Non-pigmented ciliary epithelial cell (primary cell): ENCODE measurements at places on chromosomes 6 and 20.

DNA sequence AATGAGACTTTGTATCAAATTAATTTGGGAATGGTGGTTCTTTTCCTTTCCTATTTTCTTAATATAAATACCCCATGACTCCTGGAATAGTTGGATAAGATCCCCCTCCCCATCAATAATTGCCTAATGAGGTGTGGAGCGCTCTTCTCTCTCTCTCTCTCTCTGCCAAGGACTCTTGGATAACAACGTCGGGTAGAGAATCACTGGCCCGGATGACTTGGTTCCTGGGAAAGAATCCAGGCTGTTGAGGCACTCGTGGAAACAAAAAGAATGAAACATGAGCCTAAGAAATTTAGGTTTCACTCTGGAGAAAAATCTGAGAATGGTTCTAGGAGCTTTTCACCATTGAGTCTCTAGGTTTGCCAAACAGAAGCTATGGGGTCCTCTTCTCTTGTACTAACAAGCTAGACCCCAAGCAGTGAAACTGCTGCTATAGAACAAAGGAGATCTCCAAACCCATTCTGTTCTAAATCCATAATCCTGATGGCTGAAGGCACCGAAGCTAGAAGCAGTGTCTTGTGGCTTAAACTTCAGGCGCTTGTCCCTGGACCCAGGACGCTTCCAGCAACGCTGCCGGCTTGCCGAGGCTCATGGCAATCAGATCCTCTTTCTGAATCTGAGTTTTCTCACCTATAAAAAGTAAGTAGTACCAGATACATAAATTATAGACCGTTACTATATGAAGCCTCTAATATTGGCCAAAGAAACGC, 241.6 kb upstream of the BTBD3 start:
- no peak for DNase-seq

- DNase-seq = no peak
Observed at GRCh38 chr6:152309648-152310047, 327.5 kb downstream of the SYNE1 start.

DNA sequence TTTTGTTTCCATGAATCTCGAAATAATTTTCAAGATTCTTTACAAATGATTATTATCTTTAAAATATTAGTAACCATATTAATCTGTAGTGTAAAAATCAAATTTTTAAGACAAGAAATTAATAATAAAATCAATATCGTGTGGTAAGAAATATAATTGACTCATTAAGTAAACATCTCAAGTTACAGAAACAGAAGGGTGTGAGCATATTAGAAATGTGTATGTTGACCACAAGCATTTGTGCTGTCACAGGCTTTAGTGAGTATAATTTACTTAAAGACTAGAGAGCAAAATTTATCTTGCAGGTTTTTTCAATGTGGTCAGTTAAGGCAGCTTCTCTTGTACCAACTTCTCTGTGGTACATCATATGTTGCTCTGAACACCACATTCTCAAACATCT, 566.5 kb upstream of the IRAK1BP1 start:
- DNase-seq = peak; percentile 10

GRCh38 chr6:121806116-121806515, 370.7 kb downstream of the GJA1 start:
- DNase-seq = no peak

GRCh38 chr6:15423286-15423993, 177.6 kb downstream of the JARID2 start:
- no peak for DNase-seq

- DNase-seq = no peak
Observed at GRCh38 chr20:37131486-37131885, 35.7 kb upstream of the RBL1 start.

DNA sequence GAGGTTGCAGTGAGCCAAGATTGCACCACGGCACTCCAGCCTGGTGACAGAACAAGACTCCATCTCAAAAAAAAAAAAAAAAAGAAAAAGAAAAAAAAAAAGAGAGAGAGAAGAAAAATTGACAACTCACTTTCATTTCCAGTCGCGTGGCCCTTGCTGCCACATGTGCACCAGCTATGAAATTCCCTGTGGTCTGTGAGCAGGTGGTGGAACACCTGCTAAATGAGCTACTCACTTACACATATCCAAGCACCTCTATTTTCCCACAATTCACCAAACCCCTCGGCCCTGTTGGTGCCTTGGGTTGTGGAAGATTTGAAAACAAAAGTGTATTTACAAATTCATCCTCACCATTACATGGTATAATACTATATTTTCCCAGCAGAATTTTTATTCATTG, 105.2 kb upstream of the ASF1A start:
- DNase-seq = no peak

GRCh38 chr6:4756247-4756646, 20.0 kb upstream of the CDYL start:
- DNase-seq = no peak

- DNase-seq = no peak
Observed at GRCh38 chr6:75368864-75369402, 84.3 kb upstream of the TMEM30A start.

DNA sequence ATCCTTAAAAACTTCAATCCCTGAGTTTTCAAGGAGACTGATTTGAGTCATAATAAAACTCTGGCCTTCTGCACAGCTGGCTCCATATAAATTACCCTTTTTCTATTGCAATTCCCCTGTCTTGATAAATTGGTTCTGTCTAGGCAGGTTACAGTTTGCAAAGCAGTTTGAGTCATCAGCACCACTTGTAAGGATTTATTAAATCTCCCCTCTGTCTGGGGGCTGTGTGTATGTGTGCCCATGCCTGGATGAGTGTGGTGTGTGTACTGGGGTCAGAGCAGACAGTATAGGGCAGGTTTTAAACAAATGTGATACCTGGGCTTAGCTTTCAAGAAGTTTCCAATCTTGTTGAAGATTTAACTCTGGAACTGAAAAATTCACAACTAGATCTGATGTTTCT, 228.6 kb downstream of the FNDC1 start:
- DNase-seq = no peak

DNA sequence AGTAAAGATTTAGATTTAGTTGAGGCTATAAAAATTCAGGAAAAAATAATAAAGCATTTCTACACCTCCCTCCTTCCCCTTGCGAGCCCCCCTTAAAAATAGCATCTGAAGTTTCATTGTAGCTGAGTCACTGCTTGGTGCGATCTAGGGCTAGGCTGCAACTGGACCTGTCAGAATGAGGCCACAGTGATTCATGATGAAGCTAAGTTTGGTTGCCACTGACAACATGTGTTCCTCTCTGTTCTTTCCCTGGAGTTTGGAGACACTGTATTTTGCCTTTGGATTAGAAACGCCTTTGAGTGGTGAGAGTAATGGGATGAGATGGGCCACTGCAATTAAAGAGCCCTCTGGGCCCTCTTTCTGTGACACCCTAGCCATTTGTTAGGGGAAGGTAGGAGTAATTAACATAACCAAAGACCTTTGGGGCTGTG, 334.1 kb downstream of the NRN1 start:
- DNase-seq = peak; percentile 65

GRCh38 chr6:16236631-16237199, 1.7 kb upstream of the GMPR start:
- DNase-seq = no peak

GRCh38 chr20:43955062-43955749, 40.6 kb downstream of the TOX2 start:
- DNase-seq = peak; percentile 77

GRCh38 chr6:45047573-45047972, 280.6 kb upstream of the RUNX2 start:
- DNase-seq = no peak

GRCh38 chr20:14336686-14337085, 726 bp downstream of the FLRT3 start:
- DNase-seq = no peak

DNA sequence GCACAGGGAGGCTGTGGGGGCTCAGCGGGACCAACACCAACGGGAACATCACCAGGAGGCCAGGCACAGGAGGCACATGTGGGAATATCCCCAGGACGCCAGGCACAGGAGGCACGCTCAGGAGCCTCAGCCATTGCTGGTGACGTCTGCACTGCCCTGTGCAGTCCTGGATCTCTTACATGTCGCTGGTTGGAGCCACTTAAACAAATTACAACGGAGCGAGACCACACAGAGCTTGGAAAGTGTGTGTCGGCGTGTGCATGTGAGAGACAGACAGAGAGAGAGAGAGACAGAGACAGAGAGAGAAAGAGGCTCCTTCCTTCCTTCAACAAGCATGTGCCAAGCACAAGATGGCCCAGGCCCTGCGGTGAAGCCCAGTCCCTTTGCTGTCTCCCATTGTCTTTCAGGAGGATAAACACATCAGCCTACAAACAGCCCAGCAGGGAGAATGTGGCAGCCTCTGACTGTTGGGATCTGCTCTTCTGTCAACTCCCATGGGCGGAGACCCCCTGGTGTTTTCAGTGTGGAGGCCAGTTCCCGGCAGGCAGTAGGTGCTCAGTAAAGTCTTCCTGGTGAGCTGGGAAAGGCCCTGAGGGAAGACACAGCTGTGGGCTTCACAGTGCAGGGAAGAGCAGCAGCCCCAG, 112.7 kb upstream of the THBS2 start:
- no peak for DNase-seq

GRCh38 chr6:72321788-72322187, 300.1 kb upstream of the KCNQ5 start:
- DNase-seq = no peak

- DNase-seq = no peak
Observed at GRCh38 chr6:37319156-37319555, 34.6 kb upstream of the RNF8 start.

DNA sequence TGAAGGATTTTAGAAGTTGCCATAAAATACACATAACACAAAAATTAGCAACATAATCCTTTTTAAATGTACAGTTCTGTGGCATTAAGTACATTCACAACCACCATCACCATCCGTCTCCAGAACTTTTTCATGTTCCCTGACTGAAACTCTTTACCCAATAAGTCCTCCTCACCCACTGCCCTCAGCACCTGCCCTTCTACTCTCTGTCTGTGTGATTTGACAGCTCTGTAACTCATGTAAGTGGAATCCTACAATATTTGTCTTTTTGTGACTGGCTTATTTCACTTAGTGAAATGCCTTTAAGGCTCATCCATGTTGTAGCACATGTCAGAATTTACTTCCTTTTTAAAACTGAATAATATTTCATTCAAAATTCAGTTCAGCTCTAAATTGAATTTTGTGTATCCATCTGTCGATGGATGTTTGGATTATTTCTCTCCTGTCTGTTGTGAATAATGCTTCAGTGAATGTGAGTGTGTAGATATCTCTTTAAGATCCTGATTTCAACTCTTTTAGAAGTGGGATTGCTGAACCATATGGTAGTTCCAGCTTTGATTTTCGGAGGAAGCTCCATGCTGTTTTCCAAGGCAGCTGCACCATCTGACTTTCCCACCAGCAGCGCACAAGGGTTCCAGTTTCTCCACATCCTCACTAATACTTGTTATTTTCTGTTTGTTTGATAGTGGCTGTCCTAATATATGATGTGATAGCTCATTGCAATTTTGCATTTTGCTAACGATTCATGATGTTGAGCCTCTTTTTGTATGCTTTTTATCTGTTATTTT, 4.2 kb downstream of the ENTPD6 start:
- no peak for DNase-seq

GRCh38 chr20:61728786-61729770, 336.6 kb downstream of the TAF4 start:
- DNase-seq = no peak

GRCh38 chr20:59006864-59007664, at the start of gene CTSZ:
CTSZ (minus strand) TSS chr20:59007254; CDS start chr20:59007128, 126 bp downstream.
- DNase-seq = no peak

DNA sequence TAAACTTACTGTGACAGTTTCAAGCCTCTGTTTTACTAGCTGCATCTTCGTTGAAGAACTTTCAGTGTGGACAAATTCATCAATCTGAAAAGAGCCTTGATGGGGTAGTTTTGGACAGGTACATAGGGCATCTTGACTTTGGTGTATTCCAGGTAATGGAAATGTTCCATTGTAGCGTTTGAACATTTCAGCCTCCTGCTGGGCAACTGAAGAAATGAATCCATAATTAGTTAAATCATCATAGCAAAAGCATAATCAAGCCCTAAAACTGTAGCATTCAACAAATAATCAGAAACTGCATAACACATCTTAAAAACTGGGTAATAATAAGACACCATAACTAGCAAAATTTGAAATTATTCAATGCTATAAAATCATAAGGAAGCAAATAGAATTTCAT, 86.2 kb downstream of the AHI1 start:
- DNase-seq = no peak

DNA sequence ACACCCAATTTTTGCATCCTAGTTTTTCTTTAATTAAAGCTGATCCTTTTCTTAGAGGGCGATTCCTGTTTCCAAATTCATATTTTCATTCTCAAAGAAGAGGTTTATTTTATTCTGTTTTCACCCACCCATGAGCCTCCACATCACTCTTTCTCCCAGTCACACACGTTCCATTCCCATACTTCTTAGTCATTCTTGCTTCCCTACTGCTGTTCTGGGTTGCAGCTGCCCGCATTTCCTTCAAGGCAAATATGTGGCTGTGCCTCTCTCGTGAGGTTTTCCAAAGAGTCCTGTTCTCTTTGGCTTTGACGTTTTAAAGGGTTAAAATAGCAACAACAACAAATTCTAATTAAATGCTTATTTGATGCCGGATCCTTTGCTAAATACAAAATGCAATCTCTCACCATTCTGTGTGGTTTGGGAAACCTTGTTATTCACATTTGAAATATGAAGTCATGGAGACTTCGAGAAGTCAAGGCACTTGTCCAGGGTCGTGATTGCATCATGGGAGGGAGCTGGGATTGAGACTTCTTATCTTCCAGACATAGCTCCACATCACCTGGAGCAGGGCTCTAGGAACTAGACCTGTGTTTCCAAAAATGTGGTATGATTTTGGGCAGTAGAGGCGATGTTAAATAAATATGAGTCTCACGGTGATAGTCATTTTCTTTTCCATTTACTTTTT, 126.6 kb downstream of the DOK5 start:
- no peak for DNase-seq

GRCh38 chr6:98764373-98764911, 69.9 kb upstream of the POU3F2 start:
- DNase-seq = no peak

GRCh38 chr20:16417001-16417400, 156.2 kb downstream of the KIF16B start:
- DNase-seq = no peak

DNA sequence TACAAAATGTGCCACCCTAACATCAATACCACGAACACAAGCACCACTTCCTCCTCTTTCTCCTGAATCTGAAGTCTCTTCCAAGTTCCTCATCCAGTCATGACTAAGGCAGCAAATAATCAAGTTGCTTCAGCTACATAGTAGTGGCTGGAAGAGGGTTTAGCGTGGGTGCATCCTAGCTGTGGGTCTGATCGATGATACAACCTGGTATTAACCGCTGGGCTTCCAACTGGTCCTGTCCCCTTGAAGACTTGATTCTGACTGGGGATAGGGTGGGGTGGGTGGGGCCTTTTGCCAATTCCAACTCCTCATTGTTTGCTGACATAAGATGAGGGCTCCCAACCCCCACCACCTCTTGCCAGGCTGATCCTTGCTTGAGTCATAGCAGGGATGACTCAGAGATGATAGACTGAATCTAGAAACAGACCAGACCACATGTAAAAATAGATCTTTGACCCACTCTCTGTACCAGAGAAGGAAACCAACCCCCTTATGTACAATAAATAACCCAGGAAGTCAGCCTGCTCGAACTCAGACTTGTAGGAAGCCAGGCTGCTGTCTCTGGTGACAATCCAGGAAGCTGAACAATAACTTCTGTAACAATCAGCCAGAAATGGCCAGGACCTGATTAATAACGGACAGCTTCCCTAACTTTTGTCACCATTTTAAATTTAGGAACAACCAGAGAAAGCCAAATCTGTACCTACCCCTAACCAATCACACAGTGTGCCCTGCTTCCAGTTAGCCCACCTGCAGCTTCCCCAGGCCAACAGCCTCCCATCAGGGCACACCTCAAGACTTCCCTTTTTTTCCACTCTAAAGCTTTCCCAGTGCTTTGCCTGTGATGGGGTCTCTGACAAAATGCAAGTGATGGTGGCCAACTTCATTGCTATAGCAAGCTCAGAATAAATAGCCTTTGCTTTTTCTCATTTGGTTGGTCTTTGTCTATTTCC, 68.9 kb upstream of the FAM184A start:
- DNase-seq = peak; percentile 95
